ENCODE measurements at places on chromosomes 3 and 15.

- DNase-seq = no peak
Observed at GRCh38 chr3:118931996-118932395, 102.7 kb downstream of the IGSF11 start.

GRCh38 chr15:67165254-67166253 lies 88.9 kb downstream of the AAGAB start:
- no peak for DNase-seq

DNA sequence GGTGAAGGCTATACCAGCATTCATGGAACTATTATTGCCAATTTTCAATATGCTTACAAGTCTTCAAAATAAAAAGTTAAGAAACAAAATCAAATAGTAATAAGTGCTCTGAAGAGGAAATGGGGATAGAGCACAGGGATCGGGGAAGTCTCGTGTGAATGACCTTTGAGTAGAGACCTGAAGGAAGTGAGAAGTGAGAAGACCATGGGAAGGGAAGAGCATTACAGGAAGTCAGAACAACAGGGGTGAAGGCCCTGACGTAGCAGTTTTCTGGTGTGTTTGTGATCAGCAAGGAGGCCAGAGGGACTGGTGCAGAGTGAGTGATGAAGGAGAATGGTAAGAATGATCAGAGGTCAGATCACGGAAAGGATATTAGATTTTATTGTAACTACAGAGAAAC lies 48.1 kb downstream of the STAC start:
- DNase-seq = no peak

- DNase-seq = no peak
Observed at GRCh38 chr3:188776447-188776846, 395.3 kb upstream of the TPRG1 start.

GRCh38 chr3:155217591-155217990 lies 75.9 kb downstream of the STRIT1 start:
- DNase-seq = no peak

GRCh38 chr3:14452740-14453710 lies 50.6 kb downstream of the SLC6A6 start:
- DNase-seq = no peak

GRCh38 chr15:72339777-72340177 lies 19.8 kb upstream of the CELF6 start:
- DNase-seq = no peak

DNA sequence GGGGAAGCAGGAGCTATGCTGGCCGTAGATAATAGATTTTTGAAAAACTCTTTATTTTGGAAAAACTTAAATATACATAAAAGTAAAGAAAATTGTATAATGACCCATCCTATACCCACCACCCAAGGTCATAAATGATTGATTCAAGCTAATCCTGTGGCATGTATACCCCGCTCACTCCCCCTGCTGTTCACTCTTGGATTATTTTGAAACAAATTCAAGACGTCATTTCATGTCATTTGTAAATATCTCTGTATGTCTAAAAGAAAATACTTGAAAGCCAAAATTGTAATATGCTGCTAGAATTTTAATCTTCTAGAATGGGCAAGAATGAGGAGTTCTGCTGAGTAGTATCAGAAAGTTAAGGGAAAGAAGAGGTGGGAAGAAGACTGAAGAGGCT lies 241.7 kb downstream of the FEZF2 start:
- no peak for DNase-seq

- no peak for DNase-seq
Observed at GRCh38 chr15:75063889-75064288, 40.5 kb downstream of the PPCDC start.

- DNase-seq = no peak
Observed at GRCh38 chr3:170622369-170623159, 36.7 kb upstream of the SLC7A14 start.

DNA sequence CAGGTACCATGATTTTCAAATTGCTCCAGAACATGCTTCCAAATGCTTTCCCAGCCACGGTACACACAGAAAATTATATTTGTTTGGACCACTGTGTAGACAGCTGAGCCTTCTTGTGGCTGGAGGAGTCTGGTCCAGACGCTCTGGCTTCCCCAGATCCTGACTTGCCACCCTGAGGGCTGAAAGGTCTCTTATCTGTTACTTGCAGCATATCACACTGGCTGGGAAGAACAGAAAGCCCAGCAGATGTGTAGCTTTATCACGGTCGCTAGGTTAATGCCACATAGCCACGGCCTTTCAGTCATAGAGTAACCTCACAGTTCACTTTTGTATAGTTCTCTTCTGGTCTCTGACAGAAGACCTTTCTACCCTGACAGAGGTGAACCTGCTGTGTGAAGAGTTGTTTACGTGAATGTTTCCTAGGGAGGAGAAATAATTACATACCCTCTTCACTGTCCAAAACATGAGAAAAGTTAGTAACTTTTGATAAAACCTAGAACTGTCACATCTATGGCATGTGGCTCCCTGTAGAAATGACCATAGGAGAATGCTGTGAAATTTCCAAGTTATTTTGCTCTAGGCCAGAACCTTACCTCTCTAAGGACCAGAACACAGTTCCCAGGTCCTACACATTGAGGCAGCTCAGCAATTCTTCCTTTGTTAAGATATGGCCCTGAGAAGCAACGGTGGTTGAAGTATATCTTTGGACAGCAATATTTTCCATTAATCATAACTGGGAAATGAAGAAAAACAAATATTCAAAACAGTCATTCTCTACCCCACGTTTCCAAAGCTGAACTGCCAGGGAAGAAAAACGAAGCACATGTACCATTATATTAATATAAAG lies 15.8 kb upstream of the STIMATE start:
- no peak for DNase-seq

DNA sequence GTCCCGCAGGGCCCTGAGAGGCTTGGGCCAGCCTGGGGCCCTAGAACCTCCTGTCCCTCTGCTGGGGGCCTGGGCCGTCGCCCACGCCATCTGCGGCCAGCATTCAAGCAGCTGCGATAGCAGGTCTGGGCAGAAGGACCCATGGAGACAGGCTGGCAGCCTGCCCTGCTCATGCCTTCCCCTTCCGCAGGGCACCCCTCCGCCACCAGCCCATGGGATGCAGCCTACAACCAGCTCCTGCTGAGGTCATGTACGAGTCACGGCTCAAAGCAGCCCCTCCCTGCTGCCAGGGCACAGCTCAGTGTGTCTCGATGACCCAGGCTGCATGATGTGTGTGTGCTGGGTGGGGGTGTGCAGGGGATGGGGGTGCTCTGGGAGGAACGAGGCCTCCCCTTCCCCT lies 27.8 kb downstream of the DUSP7 start:
- no peak for DNase-seq

- DNase-seq = no peak
Observed at GRCh38 chr15:86157606-86158293, 78.1 kb downstream of the AGBL1 start.

DNA sequence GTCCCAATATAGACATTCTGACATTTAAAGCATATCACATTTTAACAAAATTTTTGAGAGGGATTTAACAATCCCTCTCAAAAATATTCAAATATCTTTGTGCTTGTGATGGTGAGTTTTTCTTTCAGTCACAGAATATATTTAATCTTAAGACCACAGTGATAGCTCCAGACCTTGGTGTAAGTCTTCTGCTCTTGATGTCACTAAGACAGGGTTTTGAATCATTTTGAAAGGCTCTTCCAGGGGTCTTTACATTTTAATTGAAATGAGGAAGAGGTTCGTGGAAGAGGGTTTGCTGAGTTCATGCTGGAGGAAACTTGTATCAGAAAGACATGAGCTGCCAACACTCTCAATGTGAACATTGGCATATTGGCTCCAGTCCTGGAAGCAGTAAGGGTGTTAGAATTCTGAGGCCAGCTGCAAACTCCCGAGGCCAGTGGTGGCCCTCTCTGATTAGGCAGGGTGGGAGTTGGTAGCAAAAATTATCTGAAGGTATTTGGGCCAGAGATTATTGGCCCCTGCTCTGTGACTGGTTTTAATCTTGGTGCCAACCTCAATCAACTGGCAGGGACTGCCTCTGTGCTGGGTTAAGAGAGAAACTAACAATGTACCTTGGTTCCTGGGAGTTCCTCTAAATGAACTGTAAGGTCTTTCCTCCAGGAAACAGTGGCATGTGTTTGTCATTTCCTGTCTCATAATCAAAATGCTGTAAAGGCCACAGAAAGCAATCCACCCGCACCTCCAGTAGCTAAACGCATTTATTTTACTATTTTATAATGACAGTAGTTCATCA lies 5.3 kb downstream of the POU1F1 start:
- no peak for DNase-seq

DNA sequence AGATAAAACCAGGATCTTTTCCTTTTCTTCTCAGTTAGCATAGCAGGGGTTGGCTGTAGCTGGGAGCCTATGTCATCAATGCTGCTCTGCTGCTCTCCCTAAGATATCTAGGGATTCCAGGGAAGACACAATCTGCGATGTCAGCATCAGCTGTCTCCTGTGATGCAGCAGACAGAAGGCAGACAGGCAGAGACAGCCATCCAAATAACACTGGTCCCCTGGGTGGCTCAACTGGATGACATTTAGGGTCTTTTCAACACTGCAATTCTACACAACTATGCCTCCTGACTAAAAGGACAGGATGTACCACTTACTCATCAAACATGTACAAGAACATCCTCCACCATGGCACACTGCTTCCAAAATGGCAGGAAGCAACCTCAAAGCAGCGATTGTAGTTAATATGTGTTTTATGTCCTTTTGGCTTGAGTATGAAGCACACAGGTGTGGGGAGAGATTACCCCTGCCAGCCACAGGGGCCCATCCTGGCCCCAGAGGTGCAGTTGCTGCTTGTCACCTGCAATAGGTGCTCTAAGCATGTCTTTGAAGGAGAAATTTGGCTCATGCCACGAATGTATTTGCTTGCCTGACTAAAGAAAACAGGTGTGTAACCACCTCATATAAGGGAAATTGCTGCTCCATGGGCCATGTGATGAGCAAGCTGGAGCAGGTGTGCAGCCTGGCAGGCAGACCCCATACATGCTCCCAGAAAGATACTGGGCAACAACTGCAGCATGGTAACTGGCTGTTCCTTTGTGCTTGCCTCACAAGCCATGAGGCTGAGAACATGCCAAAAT lies 357.8 kb downstream of the VPS13C start:
- no peak for DNase-seq

GRCh38 chr3:124883766-124884473 lies 3.2 kb downstream of the ITGB5 start:
- no peak for DNase-seq

- no peak for DNase-seq
Observed at GRCh38 chr15:89826671-89827655, 12.3 kb upstream of the ANPEP start.

DNA sequence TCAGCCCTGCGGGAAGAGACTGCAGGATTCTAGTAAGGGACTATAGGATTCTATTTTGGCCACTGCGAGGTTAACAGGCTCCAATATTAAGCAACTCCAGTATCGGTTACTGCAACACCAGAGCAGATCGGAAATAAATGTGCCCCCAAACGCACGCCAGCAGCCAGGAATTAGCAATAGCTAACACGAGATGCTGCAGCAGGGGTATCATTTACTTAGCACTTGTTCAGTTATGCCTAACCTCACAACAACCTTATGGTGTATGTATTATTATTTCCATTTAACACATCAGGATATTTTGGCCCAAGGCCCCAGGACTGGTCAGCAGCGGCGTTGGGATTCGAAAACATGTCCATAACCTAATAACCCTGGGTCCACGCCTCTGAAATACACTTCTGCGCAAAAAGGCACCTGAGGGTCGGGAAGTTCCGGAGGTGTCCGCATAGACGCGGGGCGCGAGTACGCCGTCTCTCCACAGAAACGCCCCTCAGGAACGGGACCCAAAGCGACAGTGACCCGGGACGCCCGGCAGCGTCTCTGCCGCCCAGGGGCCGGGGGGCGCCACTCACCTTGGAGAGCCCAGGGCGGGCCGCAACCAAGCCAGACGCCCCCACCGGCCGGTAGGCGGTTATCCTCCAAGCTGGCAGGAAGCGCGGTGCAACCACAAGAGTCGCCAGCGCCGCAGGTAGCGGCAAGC lies 681 bp downstream of the PIK3CB start:
- peak; percentile 37 for DNase-seq

DNA sequence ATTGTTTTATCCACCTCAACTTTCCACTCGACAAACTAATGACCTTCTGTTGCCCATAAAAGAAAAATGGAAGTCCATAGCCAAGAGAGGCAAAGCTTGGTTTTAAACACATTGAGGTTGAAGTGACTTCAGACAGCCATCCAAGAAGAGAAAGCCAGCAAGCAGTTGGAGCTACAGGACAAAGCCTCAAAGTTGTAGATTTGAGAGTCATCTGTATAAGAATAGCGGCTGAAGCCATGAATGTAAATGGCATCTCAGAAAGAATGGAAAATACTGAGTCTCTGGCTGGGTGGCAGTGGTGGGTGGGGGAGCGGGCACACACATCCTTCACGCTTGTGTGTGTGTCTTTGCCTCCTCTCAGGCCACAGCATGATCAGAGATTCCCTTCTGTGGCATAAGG lies 124.1 kb upstream of the CHRM5 start:
- no peak for DNase-seq

Measured in activated naive CD4-positive, alpha-beta T cell (primary cell).